Foreskin keratinocyte (primary cell): ENCODE measurements at places on chromosomes 2 and 18. TPM values are rescaled to one million over a fixed set of nuclear protein-coding genes. Genes with fewer than 3 reads are reported as not detected.

The FBXO15 gene
- total RNA-seq: 0.51 and 0.56 TPM in 2 replicates

The CFAP53 gene
- 0.34 and 0.46 TPM in 2 replicates for total RNA-seq

The CCDC150 gene
- 5.5 and 6.9 TPM in 2 replicates for total RNA-seq

The MSH2 gene
- 32.6 and 38.3 TPM in 2 replicates for total RNA-seq

The CD207 gene
- total RNA-seq: not detected in 2 replicates

The TFCP2L1 gene
- total RNA-seq: 13.5 and 13.8 TPM in 2 replicates

The SSB gene
- total RNA-seq: 124 and 135 TPM in 2 replicates

DNA sequence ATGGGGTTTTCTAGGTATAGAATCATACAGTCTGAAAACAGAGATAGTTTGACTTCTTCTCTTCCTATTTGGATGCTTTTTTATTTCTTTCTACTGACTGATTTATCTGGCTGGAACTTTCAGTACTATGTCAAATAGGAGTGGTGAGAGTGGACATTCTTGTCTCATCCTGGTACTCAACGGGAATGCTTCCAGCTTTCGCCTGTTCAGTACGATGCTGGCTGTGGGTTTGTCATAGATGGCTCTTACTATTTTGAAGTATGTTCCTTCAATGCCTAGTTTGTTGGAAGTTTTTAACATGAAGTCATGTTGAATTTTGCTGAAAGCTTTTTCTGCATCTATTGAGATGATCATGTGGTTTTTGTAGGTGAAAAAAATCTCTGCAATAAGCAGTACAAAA is 730.4 kb downstream of the PLCL1 start:
- no peak for DNase-seq

- no peak for DNase-seq
These were observed 421.4 kb downstream of the NCKAP5 start for GRCh38 chr2:133146893-133147292.

GRCh38 chr18:38786906-38787305 is 1221.3 kb upstream of the CELF4 start:
- no peak for DNase-seq

GRCh38 chr2:209671020-209671680 is 100.5 kb upstream of the UNC80 start:
- DNase-seq: no peak

- DNase-seq: no peak
These were observed 22.6 kb upstream of the SCYGR2 start for GRCh38 chr2:227576110-227576509.

DNA sequence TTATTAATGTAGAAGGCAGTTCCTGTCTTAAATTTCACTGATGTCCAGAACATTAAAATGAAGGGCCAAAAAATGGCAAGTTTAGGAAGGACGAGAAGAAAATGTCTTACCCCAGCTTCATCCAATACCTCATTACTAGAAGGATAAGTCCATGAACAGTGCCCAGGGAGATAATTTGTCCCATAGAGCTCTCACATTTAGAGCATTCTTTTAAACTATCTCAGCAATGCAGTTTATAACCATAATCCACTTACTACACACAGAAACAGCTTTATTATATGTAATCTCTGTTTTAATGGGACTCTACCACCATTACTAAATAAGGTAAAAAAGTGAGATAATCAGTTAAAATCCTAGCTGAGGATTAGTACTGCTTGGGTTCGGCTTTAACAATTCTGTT is 142.5 kb downstream of the PARD3B start:
- no peak for DNase-seq

GRCh38 chr18:67618061-67618460 is 101.5 kb upstream of the DSEL start:
- DNase-seq: no peak

GRCh38 chr18:3046216-3046808 is 33.4 kb upstream of the LPIN2 start:
- no peak for DNase-seq

GRCh38 chr18:26510337-26510736 is 38.0 kb downstream of the KCTD1 start:
- no peak for DNase-seq
